Coronary artery (tissue), 2 donors: ENCODE measurements at places on chromosomes 16 and 17.

DNA sequence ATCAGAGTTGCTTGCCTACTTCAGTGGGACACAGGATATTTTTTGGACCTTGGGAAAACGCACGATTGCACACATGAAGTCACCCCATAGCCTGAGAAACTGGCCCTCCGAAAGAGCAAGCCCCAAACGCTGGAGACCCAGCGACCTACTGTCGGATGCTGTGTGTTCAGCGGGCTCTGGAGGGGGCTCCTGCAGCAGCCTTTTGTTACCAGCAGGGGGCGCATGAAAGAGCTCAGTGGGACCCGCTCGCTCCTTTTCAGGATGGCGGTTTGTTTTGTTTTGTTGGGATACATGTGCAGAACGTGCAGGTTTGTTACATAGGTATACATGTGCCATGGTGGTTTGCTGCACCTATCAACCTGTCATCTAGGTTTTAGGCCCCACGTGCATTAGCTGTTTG lies 28.4 kb downstream of the MYH3 start:
- no peak for DNase-seq

DNA sequence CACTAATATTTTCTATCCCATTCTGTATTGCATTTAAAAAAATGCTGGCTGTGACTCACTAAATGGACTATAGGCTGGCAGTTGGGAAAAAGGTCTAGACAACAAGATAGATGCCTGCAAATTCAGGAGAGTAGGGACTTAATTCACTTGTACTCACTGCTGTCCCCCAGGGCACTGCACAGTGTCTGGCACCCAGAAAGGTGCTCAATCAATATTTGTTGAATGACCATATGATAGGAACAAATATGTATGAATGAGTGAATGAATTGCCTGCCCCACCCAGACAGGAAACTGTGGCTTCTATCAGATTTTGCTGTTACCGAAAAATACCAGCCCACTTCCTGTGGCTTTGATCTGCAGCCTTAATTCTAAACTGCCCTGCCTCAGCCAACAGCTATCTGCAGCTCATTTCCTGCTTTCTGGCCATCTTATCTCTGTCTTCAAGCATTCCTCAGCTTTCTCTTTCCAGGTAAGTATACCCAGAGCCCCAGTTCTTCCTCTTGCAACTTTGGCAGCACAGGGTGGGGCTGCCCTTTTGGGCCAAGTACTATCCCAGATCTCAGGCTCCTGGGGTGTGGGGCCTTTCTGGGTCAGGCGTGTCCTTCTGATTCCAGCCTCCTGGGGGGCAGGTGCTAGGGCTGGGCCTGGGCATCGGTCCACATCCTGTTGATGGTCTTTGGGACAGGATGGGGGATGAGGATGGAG lies 15.3 kb upstream of the TNS4 start:
- DNase-seq: peak; percentile 64

- no peak for DNase-seq
These were observed 20.8 kb upstream of the NXPH3 start for GRCh38 chr17:49554694-49555494.

DNA sequence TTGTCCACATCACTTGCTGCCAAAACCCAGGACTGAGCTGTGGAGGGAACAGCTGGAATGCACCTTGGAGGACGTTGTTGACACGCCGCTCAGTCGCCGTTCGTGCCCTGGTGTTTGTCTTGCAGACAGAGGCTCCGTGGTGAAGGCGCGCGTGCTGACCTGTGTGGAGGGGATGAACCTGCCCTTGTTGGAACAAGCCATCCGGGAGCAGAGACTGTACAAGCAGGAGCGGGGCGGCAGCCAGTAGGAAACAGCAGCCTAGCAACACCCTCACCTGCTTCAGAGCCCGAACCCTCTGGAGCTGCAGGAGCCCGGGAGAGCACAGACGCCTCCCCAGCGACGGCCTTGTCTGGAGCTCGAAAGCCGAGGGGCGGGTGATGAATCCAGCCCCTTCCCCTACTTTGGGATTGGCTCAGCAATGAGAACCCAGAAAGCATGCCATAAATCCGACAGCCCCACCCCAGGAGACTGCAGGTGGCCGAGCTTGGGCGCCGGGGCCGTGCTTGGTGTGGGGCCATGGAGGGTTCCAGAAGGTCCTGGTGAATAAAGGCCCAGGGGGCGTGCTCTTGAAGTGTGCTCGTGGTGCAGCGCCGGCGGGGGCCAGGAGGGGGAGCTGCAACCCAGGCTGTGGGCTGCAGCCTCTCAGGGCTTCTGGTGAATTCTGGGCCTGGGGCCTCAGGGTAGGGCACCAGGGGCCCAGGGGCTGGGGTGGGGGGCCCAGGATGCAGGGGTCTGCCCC lies 470 bp upstream of the CDK3 start:
- peak; percentile 67 for DNase-seq

DNA sequence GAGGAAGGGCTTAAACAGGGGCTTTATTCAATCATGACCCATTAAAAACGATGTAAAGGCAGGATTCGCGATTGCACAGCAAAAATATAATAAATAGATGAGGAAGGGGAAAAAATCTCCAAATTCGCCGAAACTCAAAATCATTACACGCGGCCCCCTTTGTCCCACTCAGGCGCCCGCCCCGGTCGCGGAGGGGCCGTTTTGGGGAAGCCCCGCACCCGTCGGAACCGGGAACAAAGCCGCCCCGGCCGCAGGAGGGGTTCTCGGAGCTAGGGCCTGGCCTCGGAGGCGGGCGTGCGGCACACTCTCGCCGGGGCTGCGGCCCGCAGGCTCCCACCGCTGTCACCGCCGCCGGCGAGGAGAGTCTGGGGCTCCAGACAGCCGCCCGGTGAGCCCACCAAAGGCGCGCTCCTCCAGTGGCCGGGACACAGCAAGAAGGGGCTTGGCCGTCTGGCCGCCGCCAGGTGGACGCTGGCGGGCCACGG lies 521 bp downstream of the C16orf87 start:
- DNase-seq: no peak

DNA sequence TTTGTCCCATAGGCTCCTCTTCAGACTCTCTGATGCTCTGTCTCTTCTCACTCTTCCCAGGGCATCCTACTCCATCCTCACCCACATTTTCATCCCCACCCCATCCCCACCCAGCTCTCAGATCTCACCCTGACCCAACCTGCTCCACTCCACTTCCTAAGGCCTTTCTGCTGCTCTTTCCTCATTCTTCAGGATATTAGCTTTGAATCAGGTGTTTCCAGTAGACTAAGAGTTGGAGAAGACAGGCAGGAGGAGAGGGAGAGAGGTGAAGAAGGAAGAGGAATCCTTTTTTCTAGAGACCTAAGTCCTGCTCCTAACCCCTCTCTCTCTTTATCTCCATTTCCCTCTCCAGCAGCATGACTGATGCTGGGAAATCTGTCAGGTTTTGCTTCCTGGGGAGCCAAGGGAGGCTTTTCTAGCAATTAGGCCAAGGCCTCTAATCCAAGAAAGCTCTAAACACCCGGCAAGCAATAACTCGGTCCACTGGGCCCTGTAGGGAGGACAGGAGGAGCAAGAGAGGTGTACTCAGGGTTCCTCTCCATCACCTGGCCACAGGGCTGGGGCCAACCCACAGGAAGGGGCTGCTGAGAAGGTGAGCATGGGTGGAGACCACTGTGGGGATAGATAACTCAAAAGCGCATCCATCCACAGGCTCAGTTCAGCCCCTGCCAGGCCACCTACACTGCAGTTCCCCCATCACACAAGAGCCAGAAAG lies 133.3 kb downstream of the TMEM132E start:
- no peak for DNase-seq

DNA sequence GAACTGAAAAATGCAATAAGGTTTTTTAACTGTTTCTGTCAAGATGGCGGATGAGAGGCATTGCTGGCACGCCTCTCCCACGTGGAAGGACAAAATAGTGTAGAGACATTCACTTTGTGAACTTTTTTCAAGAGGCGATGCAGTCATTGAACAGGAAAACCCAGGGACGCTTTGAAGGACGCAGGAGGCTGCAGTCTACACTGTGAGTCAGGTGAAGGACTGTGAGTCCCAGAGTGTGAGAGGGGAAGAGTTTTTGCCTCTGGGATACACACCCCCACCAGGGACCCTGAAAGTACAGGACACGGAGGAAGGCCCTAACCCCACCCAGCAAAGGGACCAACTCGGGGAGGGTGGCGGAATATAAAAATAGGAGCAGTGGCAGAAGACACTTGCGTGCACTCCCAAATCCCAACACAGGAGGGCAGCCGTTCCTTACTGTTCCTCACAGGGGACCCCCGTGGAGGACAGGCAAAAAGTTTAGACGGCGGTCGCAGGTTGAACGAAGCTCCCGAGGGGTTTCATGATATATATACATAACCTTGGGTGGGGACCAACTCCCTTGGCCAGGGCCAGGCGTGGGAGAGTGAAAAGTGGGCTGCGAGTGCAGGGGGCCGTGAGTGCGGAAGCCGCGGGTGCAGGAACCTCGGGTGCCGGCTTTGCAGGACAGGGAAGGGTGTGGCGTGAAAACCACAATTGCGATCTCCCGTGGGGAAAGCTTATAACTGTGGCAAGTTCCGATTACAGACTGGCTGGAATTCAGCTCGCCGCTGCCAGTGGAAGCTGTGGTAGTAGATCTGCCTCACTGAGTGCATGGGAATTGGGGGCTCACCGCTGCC lies 82.0 kb upstream of the ALOX12 start:
- no peak for DNase-seq

- DNase-seq: no peak
These were observed 174.3 kb downstream of the XYLT1 start for GRCh38 chr16:17296431-17296830.

GRCh38 chr17:57654040-57654775 lies 90.9 kb downstream of the CCDC182 start:
- DNase-seq: no peak

GRCh38 chr17:38544175-38544838 lies 61.4 kb downstream of the SRCIN1 start:
- DNase-seq: no peak

- DNase-seq: no peak
These were observed 7.6 kb downstream of the UBALD2 start for GRCh38 chr17:76272541-76273444.

DNA sequence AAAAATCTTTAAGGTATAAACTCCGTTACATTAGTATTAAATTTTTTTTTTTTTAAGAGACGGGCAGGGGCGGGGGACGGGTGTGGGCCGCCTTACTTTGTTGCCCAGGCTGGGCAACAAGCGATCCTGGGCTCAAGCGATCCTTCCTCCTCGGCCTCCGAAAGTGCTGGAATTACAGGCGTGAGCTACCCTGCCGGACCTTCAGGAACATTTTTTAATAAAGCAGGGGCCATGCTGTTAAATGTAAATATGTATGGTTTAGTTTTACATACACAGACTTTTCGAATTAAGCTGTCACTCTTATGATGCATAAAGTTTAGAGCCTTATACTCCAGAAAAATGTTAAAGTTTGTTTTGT lies 2.4 kb downstream of the PPM1D start:
- DNase-seq: no peak

GRCh38 chr16:85312642-85313525 lies 200.6 kb upstream of the CIBAR2 start:
- no peak for DNase-seq
